ENCODE measurements at places on chromosomes 2 and 18.

DNA sequence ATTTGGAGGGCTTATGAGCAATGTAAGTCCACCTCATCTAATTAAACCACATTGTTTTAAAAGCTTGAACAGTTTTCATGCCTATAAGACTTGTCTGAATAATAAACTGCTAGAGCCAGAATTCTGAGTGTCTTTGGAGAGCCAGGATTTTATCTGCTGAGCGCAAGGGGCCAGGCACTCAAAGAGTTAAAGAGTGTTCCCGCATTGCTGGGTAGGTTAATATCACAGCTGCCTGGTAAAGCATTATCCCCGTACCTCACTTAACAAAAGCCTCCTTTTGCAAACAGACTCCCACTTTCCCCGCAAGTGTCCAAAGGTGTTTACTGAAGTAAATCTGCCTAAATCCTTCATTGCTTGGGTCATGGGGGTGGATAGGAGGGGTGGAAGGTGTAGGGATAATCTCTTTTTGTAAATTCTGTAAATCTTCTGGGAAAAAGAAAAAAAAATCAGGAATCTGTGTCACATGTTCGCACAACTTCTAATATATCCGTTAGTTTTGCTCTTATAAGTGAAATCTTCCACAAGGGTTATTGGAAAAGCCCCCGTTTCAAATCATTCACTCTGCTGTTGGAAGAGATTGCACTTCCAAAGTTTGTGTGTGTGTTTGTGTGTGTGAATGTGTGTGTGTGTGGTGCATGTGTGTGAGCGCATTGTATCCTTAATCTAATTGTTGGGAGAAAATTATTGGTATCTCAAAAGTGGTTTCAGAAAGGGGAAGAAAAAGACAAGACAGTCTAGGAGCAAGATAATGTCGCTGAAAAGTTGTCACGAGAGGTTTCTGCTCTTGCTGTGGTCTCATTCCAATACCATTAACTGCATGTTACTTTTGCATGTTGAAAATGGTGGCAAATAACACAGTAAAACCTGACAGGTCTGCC, 10.7 kb downstream of the ZEB2 start:
- DNase-seq = no peak

DNA sequence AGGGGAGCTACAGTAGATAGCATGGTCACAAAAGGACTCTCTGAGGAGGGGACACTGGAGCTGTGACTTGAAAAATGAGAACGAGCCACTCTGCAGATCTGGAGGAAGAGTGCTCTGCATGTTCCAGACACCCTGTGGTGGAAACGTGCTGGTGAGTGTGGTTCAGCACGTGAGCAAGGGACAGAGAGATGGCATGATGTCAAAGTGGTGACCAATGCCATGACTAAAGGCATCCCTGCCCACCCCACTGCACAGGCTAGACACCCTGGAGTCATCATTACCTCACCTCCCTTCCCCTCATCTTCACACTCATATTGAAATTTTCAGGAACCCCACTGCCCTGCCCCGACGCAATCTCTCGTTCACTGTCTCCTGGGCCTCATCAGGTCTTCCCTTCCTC, 56.5 kb downstream of the SLC4A5 start:
- no peak for DNase-seq

- no peak for DNase-seq
Observed at GRCh38 chr18:7255643-7256042, 24.8 kb downstream of the LRRC30 start.

DNA sequence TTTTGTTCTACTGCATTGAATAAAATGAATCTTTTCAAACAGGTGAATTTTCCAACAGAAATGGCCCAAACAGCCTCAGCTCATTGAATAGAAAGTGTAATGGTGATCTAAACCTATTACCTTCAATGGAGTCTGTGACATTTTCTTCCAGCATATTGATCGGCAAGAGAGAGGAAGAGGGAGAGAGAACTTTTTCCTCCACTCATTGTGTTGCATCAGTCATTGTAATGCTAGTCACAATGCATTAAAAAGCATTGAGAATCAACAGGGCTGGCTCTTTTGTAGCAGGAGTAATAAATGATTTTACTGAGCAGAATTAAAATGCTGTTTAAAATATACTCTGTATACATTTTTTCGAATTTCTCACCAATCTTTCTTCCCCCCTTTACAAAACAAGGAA, 1794.5 kb upstream of the CELF4 start:
- DNase-seq = no peak

Data from GM06990 (cell line).